ENCODE measurements at places on chromosomes 11 and 22. TPM values are rescaled to one million over a fixed set of nuclear protein-coding genes. Genes with fewer than 3 reads are reported as not detected.
A peak's percentile ranks its signal among the peaks of the same experiment; 100 is the strongest.

DNA sequence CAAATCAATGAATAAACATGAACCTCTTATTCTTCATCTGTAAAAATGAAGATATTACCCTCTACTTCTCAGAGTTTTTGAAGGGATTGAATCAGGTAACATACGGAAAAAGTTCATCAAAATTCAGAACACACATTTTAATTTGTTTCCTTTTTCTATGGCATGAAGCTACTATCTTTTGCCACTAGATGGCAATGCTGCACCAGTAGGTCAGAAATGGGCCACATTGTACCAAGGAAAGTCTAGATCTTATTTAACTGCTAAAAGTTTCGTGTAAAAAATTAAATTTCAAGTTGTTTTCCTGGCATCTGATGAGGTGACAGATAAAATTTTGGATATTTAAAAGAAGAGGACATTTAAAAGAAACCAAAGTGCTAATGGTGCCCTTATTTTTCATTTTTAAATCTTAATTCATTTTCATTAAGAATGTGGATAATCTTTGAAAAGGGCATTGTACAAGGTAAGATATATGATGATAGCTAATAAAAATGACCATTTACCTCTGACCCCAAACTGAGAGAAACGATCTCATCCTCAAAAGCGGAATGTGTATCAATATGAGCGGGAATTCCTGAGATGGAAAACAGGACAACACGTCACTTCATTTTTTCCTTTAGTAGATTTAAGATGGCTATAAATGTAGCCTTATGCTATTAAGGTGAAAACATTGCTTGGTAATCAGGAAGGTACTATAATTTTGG is 16.1 kb downstream of the ALKBH8 start:
- H3K27ac ChIP-seq: no peak overlapping the region
- H3K36me3 ChIP-seq: peaks cover 2% of the 10 kb centered on the region
- H3K27me3 ChIP-seq: no peaks in the 10 kb centered on the region

DNA sequence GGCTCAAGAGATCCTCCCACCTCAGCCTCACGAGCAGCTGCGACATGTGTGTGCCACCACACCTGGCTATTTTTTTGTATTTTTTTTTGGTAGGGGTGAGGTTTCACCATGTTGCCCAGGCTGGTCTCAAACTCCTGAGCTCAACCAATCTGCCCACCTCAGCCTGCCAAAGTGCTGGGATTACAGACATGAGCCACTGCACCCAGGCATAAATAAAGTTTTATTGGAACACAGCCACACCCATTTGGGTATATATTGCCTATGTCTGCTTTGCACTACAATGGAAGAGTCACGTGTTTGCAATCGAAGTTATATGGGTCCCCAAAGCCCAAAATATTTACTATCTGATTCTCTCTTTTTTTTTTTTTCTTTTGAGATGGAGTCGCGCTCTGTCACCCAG is 1.8 kb upstream of the MS4A15 start:
- H3K36me3 ChIP-seq: no peaks in the 10 kb centered on the region
- H3K4me1 ChIP-seq: peaks cover 25% of the 10 kb centered on the region
- H3K27me3 ChIP-seq: no peaks in the 10 kb centered on the region
- H3K27ac ChIP-seq: no peak overlapping the region

The OR8G1 gene
- not detected for total RNA-seq

The MRGPRE gene
- total RNA-seq: not detected

The GRK2 gene
- 113 TPM for total RNA-seq

GRCh38 chr22:30856741-30857502 is 111.7 kb downstream of the MORC2 start:
- H3K27me3 ChIP-seq: no peaks in the 10 kb centered on the region
- H3K36me3 ChIP-seq: no peaks in the 10 kb centered on the region
- no peak for DNase-seq
- no peak overlapping the region for H3K27ac ChIP-seq

DNA sequence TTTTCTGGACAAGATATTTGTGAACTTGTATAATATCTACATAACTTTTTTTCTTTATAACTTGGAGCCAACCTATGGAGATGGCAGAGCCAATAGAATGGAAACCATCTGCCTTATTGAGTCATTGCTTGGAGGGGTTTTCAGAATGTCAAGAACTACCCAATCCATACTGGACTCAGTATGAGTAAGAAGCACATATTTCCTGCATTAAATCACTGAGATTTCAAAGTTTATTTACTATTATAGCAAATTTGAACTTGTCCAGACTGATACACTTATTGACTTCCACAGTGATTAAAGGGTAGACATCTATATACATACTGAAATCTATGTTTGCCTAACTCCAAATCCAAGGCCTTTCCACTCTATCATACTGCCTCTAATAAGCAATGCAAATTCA is 704.0 kb downstream of the KCNA4 start:
- H3K27ac ChIP-seq: no peak overlapping the region
- H3K36me3 ChIP-seq: no peaks in the 10 kb centered on the region
- H3K4me3 ChIP-seq: no peak overlapping the region
- no peaks in the 10 kb centered on the region for H3K4me1 ChIP-seq

The MMP11 gene
- total RNA-seq: 11.3 TPM

The FREY1 gene
- total RNA-seq: 1.3 TPM

DNA sequence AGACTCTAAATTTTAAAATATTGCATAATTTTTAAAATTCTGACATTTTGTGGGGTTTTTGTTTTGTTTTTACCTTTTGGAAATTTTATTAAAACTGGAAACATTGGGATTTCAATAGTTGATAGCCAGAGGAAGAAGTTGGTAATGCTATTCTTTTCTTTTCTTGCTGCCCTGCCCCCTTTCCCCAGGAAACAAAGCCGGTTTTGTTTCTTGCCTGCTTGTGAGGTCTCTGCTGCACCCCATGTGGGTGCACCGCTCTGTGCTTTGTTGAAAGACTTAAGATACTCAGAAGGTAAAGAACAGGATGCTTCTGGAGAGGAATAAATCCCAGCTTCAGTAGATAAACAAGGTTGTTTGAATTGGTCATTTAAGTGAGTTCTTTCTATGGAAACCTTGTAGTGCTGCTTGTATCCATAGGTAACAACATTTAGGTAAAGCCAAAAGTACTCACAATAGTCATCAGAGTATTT is 87.5 kb downstream of the YAP1 start:
- peaks cover 45% of the 10 kb centered on the region for H3K4me1 ChIP-seq
- no peaks in the 10 kb centered on the region for H3K27me3 ChIP-seq
- no peak overlapping the region for H3K4me3 ChIP-seq

GRCh38 chr11:17076517-17077239 is 789 bp downstream of the RPS13 start:
- peak overlapping the region; percentile 99 for H3K27ac ChIP-seq
- DNase-seq: no peak
- peak overlapping the region; percentile 84 for H3K4me3 ChIP-seq
- no peaks in the 10 kb centered on the region for H3K27me3 ChIP-seq

The IGLL1 gene
- not detected for total RNA-seq

GRCh38 chr11:14148653-14149273 is 186.2 kb downstream of the SPON1 start:
- no peaks in the 10 kb centered on the region for H3K4me1 ChIP-seq
- H3K27me3 ChIP-seq: no peaks in the 10 kb centered on the region
- peak; percentile 34 for DNase-seq
- no peak overlapping the region for H3K27ac ChIP-seq

- H3K4me1 ChIP-seq: no peaks in the 10 kb centered on the region
- no peaks in the 10 kb centered on the region for H3K36me3 ChIP-seq
- no peak overlapping the region for H3K27ac ChIP-seq
- H3K4me3 ChIP-seq: no peak overlapping the region
These were observed 19.9 kb downstream of the SYN3 start for GRCh38 chr22:33038131-33038772.

GRCh38 chr11:82855616-82856015 is 44.6 kb downstream of the PRCP start:
- H3K4me1 ChIP-seq: peaks cover 10% of the 10 kb centered on the region
- H3K4me3 ChIP-seq: no peak overlapping the region
- H3K36me3 ChIP-seq: no peaks in the 10 kb centered on the region
- DNase-seq: no peak

GRCh38 chr11:128488471-128488870 is 98.9 kb downstream of the ETS1 start:
- H3K36me3 ChIP-seq: no peaks in the 10 kb centered on the region
- H3K27me3 ChIP-seq: no peaks in the 10 kb centered on the region
- 0 out of 2 replicates have a peak, but pooled peaks cover 6% of the 10 kb centered on the region for H3K4me1 ChIP-seq
- H3K4me3 ChIP-seq: no peak overlapping the region
- DNase-seq: no peak
- H3K27ac ChIP-seq: no peak overlapping the region

The ACRV1 gene
- total RNA-seq: not detected

DNA sequence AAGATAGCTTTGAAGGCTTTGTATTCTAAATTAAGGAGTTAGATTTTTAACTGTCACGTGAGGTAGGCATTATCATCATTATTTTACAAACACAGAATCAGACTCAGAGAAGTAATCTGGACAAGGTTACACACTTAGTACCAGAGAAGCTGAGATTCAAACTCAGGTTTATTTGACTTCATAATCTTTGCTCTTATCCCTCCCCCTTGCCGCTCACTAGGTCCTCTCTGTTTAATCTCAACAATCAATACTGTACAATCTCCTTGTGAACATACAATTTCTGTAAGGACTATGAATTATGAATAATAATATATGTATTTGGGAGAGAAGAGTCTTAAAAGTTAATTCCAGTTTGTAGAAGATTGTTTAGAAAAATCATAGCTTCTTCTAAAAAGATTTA is 5.2 kb upstream of the DNAJB7 start:
- no peak overlapping the region for H3K4me3 ChIP-seq
- no peaks in the 10 kb centered on the region for H3K36me3 ChIP-seq
- H3K27me3 ChIP-seq: no peaks in the 10 kb centered on the region
- H3K27ac ChIP-seq: no peak overlapping the region

DNA sequence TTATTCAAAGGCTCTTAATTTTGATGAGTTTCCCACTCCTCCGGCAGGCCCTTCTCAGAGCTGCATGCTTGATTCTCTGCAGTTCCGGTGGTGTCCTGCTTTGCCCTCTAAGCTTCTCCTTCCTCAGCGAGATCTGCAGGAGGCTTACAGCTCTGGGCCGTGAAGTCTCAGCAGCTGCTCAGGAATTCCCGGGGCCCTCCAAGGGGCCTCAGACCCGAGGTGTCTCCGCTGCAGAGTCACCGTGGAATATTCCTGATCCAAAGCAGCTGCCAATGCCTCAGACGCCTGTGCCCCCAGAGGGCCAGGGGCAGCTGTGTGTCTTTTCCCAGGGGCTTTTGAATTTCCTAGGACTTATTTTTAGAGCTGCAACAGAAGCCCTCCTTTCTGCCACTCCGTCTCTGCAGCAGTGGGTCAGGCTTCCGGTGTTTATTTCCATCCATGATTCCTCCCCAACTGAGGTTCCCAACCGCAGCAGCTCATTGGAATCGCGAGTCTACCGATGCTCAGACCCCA is 37.2 kb downstream of the RPS6KA4 start:
- H3K4me1 ChIP-seq: peaks cover 42% of the 10 kb centered on the region
- no peak for DNase-seq
- H3K36me3 ChIP-seq: no peaks in the 10 kb centered on the region
- H3K4me3 ChIP-seq: no peak overlapping the region
- no peaks in the 10 kb centered on the region for H3K27me3 ChIP-seq
- H3K27ac ChIP-seq: no peak overlapping the region

GRCh38 chr11:121253951-121254350 is 38.6 kb upstream of the SC5D start:
- no peak overlapping the region for H3K27ac ChIP-seq
- no peak for DNase-seq
- peaks cover 32% of the 10 kb centered on the region for H3K4me1 ChIP-seq
- H3K36me3 ChIP-seq: no peaks in the 10 kb centered on the region

The PATE2 gene
- total RNA-seq: not detected

The FOLH1 gene
- not detected for total RNA-seq

- no peaks in the 10 kb centered on the region for H3K36me3 ChIP-seq
- no peaks in the 10 kb centered on the region for H3K4me1 ChIP-seq
- H3K27me3 ChIP-seq: no peaks in the 10 kb centered on the region
These were observed 771.1 kb downstream of the LRRC4C start for GRCh38 chr11:40688369-40688768.

The C11orf87 gene
- not detected for total RNA-seq

The MMP27 gene
- total RNA-seq: not detected

DNA sequence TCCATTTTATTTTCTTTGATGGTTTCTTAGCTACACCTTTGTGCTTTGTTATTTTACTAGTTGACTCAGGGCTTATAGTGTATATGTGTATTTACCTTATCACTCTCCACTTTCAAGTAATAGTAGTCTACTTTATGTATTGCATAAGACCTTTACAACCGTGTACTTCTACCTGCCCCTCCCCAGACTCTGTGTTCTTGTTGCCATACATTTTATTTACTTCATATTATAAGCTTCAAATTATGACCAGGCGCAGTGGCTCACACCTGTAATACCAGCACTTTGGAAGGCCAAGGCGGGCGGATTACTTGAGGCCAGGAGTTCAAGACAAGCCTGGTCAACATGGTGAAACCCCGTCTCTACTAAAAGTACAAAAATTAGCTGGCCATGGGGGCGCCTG is 28.2 kb upstream of the CTSD start:
- H3K27me3 ChIP-seq: no peaks in the 10 kb centered on the region
- H3K27ac ChIP-seq: peak overlapping the region; percentile 42
- no peak for DNase-seq
- no peak overlapping the region for H3K4me3 ChIP-seq

The PRG3 gene
- total RNA-seq: not detected

DNA sequence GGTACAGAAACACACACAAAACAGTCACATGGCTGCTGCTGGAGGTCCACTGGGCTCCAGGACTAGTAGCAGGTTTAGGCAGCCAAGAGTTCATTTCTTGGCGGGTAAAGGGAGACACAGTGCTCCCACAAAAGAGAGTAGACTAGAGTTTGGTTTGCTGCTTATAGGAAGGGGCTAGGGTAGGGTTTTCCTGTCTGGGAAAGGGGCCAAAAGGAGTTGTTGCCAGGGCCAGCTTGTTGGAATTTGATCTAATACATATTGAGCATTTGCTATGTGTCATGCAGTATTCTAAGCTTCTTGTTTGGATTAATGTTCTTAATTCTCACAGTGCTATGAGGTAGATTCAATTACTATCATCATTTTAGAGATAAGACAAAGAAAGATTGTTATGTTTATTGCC is 195.1 kb upstream of the PLET1 start:
- H3K27ac ChIP-seq: no peak overlapping the region
- no peaks in the 10 kb centered on the region for H3K27me3 ChIP-seq
- H3K4me3 ChIP-seq: no peak overlapping the region
- no peaks in the 10 kb centered on the region for H3K36me3 ChIP-seq

DNA sequence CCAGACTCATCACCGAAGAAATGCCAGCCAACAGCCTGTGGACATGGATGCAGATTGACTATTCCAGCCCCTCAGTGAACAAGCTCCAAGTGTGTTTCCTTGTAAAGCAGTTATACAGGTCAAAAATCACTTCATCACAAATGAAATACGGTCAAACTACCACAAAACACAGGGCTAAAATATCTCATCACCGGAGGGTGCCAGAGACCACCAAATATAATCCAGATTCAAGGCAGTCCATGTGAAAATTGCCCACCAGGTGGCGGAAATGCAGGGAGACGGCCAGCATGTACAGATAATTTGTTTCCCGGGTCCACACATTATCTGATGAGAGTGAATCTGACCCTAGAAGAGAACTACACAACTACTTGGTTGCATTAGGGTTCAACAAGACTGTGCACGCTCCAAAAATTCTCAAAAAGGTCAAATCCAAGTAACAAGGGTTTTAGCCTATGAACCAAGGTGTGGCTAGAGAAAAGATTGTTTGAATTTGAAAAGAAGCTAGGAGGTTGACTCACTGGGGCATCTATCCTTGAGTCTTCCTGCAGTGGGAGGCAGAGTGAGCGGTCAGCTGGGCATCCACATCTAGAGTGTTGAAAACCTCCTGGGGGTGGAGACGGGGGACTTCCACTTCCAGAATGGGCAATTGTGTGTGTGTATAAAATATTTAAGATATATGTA is 71.7 kb downstream of the IGLL5 start:
- H3K4me1 ChIP-seq: no peaks in the 10 kb centered on the region
- peak; percentile 82 for DNase-seq
- H3K27ac ChIP-seq: no peak overlapping the region
- H3K36me3 ChIP-seq: no peaks in the 10 kb centered on the region

Data from Caco-2 (cell line).